Activated CD4-positive, CD25-positive, alpha-beta regulatory T cell (primary cell): ENCODE measurements at places on chromosomes 1 and 21.

DNA sequence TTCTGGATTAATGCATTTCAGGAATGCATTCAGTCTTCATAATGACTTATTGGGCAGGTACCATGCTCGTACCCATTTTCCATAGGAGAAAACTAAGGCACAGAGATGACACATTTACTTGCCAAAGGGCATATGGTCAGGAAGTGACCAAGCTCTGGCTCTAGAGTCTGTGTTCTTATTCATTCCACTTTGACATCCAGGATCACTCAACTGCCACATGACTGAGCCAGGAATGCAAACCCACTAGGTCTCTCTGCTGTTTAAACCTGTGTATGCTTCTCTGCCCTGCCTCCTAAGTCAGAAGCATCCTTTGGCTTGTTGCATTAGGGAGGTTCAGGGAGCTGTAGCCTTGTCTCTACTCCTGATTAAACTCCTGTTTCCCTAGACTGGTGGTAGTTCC lies 7.5 kb downstream of the KAZN start:
- no peak for DNase-seq

- DNase-seq, result no peak
Observed at GRCh38 chr1:192376374-192376773, 59.6 kb downstream of the RGS21 start.

GRCh38 chr1:69403756-69404320 lies 163.9 kb upstream of the LRRC7 start:
- DNase-seq, result no peak

DNA sequence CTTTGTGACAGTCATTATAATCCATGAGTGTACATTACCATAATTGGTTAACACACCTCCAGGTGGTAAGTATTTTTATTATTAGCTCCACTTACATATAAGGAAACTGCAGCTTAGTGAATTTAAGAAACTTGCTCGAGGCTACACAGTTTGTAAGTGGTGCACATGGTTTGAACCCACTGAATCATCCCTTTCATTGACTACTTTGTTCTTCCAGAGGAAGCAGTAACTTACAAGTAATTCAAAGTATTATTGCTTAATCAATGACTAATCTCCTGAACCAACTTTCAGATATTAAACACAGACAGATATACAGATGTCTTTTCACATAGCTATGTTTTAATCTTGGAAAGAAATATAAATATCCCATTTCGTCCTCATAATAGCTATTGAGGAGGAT lies 18.7 kb upstream of the CLDN8 start:
- no peak for DNase-seq

DNA sequence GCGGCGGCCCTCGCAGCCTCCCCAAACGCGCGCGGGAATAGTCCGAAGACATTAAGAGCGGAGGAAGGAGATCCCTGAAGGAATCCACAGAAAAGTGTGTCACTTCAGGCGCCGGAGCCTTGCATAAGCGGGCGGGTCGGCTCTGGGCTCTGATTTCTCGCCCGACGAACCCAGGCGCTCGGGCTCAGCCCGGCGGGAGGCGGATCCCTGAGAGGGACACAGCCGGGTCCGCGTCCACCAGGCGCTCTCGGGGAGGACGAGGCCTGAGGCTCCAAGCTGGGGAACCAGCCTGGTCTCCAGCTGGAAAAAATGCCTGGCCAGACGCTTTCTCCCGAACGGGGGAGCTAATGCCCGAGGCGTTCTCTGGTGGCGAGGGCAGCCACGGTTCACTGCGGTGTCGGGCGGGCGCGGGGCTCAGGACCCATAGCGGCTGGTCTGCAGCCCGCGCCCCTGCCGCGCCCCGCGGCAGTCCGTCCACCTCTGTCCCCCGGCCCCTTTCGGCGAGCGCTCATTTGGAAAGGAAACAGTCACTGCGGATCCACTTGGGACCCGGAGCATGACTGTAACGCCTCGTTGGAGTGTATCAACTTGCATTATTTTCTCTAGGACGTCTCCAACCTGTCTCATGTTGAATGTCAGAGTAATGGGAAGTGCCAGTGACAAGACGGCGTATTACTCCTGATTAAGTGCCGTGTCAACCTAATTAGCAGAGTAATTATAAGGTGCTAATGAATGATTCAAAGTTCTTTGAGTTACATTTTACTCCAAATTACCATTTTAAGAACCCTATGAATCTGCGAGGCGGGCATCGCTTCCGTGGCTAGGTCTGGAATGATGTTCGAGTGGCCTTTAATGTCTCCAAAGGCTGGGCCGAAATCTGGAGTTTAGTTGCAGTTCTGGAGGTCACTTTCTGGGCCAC lies 1.6 kb upstream of the BARHL2 start:
- DNase-seq, result no peak

DNA sequence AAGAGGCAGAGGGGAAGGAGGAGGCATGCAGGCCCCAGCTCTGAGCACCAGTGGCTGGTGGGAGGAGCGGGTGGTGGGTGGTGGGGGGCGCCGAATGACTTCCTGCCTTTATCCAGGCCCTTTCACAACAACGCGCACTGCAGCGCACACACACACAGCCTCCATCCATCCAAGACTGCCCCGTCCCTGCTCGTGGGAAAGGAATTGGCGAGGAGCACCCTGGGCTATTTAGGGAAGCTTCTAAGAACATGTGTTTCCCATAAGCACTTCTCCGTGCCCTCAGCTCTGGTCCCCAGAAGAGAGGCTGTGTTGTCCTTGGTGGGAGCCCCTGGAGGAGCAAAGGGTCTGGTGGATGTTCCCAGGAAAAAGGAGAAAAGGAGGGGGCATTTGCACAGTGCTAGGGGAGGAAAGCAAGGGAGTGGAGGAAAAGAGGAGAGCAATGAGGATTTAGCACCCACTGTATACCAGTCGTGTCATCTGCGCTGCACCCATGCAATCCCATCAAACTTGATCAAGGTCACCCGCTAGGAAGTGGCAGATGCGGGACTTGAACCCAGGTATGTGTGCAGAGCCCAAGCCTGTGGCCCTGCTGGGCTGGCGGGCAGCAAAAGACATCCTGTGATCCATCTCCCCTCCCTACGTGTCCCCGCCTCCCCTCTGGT lies 28.1 kb downstream of the EPHA2 start:
- no peak for DNase-seq
